ENCODE measurements at places on chromosomes 16 and 17.

- no peak for DNase-seq
Measured at GRCh38 chr17:80386341-80386740, 28.6 kb upstream of the ENDOV start.

DNA sequence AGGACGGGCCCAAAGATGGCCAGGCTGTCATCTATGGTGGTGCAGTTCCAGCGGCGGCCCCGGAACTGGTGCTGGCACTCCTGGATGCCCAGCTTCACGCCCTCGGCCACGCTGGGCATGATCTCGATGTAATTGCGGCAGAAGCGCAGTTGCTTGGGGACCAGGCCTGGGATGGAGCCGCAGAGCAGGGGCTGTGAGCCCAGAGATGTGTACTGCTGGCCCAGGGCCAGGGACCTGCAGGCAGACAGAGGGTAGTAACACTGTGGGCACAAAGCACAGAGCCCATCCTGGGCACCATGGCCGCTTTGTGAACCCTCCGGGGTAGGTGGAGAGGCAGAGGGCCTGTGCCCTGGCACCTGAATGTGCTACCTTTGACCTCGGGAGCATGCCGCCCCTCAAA lies 44.8 kb downstream of the WNT3 start:
- no peak for DNase-seq

GRCh38 chr16:73572135-73572828 lies 524.4 kb upstream of the ZFHX3 start:
- peak; percentile 6 for DNase-seq

GRCh38 chr16:82201926-82202325 lies 31.9 kb upstream of the MPHOSPH6 start:
- DNase-seq: no peak

DNA sequence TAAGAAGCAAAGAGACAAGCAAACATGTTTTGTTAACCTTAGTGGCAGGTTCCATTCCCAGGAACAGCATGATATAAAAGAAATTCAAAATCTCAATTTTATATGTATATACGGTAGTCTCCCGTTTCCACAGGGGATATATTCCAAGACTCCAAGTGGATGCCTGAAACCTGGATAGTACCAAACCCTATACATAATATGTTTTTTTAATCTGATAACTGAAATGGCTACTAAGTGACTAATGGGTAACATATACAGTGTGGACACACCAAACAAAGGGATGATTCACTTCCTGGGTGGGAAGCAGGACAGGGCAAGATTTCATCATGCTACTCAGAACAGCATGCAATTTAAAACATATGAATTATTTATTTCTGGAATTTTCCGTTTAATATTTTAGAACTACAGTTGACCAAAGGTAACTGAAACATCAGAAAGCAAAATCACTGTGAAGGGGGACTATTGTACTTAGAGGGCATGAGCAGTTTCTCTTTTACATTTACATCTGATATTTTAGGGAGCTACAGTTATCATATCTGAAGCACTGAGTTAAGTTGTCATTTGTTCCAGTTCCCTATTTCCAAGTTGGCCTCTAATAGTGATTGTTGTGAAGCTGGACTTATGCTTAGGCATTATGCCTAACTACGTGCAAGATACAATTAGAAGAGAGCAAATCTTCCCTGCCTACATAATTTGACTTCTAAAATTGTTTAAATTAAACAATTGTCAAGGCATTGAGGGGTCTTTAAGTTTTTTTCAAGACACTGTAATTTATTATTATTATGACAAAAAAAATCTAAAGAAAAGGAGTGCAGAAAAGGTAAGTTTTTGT lies 34.1 kb upstream of the ABCA6 start:
- peak; percentile 92 for DNase-seq

DNA sequence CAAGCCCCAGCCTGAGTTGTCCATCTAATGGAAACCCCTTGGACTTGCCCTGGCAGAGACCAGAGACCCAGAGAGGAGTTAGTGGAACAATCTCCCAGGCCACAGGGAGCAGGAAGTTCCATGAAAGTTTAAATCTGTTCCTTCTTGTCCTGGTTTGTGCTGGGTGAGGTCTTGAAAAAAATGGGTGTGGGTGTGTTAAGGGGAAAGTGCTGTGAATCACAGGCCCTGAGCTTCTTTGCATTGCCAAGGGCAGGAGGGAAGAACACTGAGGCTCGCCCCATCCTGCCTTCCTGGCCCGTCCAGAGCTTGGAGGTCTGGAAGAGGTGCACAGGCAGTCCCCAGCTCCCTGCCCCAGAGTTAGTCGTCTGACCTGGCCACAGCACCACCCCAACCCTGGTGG lies 2.3 kb downstream of the ADORA2B start:
- DNase-seq: no peak

DNA sequence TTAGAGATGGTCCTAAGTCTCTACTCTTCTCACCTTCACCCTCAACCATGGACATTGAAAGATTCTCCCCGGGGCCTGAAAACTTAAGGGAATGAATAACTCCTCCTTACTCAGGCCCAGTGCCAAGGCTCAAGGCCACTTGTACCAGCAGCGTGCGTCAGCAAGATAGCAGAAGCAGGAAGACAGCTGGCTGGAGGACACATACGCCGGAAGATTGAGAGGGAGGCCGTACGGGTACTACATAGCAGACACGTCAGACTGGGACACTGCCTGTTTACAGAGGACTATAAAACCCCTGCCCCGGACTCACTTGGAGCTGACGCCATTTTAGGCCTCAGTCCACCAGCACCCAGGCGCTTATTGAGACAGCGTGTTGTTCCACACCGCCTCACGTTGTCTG lies 75.8 kb upstream of the MED13 start:
- no peak for DNase-seq

- DNase-seq: no peak
Measured at GRCh38 chr16:73268366-73268993, 220.6 kb upstream of the ZFHX3 start.

DNA sequence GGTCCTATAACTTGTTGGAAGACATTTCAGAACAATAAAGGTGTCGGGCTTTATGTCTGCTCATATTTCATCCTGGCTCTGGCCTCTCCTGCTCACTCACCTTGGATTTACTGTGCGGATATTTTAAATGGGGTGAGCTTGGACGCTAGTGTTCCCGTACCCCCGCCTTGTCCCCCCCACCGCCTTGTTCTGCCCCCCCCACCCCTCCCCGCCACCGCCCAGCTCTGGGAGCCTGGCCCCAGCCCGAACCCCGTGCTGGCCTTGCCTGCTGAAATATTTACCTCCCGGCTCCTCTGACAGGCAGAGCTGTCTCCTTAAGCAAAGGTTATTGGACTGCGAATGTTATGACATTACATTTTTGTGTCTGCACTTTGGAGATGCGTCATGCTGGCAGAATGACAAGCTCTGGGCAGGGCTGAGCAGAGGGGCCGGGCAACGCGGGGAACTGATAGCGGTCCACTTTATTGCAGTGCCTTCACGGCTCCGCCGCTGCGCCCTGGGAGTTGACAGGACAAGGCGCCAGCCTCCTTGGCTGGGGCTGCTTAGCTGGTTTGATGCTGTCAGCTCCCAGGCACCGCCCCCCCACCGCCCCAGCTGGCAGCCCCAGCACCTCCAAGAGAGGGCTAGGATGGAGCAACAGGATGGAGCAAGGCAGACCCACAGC lies 222.5 kb upstream of the GSE1 start:
- peak; percentile 97 for DNase-seq

DNA sequence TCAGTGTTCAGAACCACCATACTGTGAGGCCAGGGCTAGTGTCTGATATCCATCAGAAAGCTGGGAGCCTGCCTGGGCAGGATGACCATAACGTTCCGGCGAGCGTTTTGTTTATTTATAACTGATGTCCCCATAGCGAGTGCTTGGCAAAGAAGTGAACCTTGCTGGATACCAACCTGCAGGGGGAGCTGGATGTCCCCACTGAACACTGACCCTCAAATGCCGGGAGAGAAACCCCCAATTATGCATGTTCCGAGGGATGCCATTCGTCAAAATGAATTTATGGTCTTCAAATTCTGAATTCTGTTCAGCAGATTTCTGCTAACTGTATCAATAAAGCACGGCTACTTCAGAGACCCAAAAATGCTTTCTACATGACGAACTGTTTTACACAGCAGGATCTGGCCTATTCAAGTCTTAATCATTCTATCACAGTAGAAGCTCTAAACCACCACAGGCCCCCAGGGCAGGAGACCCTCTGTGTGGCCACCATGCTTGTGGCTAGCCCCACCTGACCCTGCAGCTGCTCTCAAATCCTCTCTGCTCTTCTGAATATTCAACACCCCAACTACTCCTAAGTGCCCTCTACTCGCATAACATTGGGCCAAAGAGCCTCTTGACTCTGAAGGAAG lies 15.2 kb downstream of the MED24 start:
- peak; percentile 66 for DNase-seq

- no peak for DNase-seq
Measured at GRCh38 chr17:57045868-57046704, 39.0 kb upstream of the AKAP1 start.

- no peak for DNase-seq
Measured at GRCh38 chr17:57909551-57909950, 45.7 kb downstream of the CUEDC1 start.

DNA sequence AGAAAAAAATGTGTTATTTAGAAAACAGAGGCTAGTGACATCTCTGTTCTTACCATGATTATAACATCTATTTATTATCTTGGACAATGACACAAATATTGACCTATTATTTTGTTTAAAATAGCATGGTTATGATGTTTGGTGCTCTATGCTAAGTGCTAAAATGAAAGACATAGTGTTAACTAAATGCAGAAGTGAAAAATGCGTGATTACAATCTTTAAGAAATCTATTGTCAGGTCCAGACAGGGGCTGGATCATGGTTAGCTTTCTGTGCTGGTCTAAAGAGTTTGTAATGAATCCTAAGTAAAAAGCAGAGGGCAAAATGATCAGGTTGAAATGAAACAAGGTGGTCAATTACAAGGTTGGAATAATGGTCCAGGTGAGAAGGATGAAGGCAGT lies 622 bp upstream of the KRT28 start:
- no peak for DNase-seq
